ENCODE measurements at places on chromosomes 4 and X. TPM values are rescaled to one million over a fixed set of nuclear protein-coding genes. Genes with fewer than 3 reads are reported as not detected.
A peak's percentile ranks its signal among the peaks of the same experiment; 100 is the strongest.

- peak; percentile 78 for DNase-seq
These were observed 14.0 kb upstream of the ZCCHC18 start for GRCh38 chrX:104098151-104098808.

- DNase-seq = no peak
These were observed 83.6 kb upstream of the CAMK2D start for GRCh38 chr4:113845138-113845537.

FMR1 gene
- total RNA-seq = 105 TPM

NPY2R gene
- 0.65 TPM for total RNA-seq

BTK gene
- 24.9 TPM for total RNA-seq

All from lung (tissue), 17 donors.